Activated effector memory CD4-positive, alpha-beta T cell treated with Interleukin-2 at 50 U/mL for 16 hours (primary cell): ENCODE measurements at places on chromosomes 5 and 9.

GRCh38 chr5:55817030-55817429 lies 34.1 kb upstream of the IL31RA start:
- no peak for DNase-seq

DNA sequence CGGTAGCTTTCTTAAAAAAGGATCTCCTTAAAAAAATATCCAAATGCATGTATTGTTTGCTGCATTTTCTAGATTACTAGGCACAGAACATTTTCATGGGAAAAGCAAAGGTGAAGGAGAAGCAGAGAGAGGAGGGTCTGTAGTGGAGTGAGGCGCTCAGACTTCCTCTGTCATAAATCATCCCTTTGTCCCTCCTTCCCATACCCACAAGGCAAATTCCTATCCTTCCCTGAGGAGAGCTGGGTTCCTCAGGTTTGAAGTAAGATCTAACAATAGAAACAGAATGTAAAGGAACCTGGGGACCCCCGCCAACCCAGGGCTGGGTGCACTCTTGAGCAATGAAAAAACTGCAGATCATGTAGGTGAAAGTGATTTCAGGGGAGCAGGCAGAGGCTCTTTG lies 149.2 kb upstream of the ANKH start:
- no peak for DNase-seq

GRCh38 chr5:124871303-124871702 lies 124.9 kb upstream of the ZNF608 start:
- no peak for DNase-seq

- DNase-seq: no peak
These were observed 297.7 kb upstream of the NUDT12 start for GRCh38 chr5:103860327-103860726.

DNA sequence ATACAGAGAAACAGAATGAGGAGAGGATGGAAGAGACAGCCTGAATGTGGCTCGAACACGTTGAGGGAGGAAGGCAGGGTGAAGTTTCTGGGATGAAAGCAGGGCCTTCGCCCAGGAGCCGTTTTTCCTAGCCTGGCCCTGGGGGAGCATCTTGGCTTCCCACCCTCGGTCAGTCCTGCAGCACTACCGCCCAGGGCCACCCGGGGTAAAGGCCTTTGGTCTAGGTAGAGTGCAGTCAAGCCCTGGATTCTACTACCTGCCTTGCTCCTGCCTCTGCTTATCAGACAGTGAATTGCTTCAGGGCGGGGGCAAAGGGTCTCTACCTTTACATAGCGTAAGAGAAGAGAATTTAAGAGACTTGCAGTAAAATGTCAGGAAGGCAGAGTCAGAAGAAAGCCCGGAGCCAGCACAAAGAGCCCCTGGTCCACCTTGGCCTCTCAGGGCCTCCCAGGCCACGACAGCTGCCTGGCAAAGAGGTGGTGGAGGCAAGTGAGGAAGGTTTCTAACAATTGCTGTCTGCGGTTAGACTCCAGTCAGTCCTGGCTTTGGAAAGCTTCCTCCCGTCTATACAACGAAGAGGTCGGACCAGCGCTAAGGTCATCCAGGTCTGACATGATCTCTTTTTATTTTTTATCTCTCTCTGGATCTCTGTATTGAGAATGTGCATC lies 17.9 kb downstream of the COL15A1 start:
- no peak for DNase-seq

- no peak for DNase-seq
These were observed 4.8 kb downstream of the ZNF483 start for GRCh38 chr9:111529787-111530186.

DNA sequence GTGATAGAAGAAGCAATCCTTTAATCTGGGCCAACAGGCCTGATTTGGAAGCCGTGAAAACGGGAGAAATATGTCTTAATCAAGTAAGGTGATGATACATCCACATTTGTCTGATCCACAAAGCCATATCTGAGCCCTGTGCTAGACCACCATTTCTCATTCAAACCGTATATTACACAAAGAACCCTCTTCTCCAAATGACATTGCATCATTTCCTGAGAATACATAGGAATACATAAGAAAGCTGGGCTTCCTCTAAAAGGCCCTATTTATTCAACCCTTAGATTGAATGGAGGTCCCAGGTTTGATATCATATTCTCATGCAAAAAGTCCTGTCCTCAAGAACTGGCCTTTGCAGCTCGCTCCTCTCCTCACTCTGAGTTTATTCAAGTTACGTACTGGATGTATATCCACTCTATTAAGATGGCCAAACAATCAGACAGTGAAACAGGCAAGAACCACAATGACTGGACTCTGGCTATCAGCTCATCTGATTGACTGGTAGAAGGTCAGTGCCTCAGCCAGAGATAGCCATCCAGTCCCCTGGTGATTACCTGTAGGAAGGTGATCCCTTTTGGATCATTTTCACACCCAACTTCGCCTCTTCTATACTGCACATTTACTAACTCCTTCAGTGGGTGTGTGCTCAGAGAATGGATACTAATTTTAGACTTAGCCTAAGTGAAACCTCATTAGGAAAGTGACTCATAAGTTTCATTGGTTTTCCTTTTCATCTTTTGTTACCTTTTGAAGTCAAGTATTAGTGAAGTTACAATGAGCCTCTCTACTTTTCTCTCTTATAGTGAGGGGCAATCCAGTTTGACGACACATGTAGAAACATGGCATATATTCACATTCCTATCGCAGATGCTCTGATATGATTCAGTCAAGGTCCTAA lies 167.6 kb upstream of the WWC1 start:
- DNase-seq: no peak
